HCEC 1CT (cell line): ENCODE measurements at places on chromosomes 7 and 10.
A peak's percentile ranks its signal among the peaks of the same experiment; 100 is the strongest.

DNA sequence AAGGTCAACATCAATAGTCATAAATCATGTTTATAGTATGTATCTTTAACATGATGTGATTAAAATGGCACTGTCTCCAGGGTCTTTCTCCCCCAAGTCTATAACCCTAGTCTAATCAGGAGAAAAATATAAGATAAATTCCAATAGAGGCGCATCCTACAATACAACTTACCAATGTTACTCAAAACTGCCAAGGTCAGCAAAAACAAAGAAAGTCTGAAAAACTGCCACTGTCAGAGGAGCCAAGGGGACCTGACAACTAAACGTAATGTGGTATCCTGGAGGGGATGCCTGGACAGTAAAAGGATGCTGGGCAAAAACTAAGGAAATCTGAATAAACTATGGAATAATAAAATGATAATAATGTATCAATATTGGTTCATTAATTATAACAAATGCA lies 63.9 kb downstream of the TPK1 start:
- no peak for DNase-seq

GRCh38 chr7:44965441-44965903 lies 13.3 kb downstream of the MYO1G start:
- DNase-seq = no peak

DNA sequence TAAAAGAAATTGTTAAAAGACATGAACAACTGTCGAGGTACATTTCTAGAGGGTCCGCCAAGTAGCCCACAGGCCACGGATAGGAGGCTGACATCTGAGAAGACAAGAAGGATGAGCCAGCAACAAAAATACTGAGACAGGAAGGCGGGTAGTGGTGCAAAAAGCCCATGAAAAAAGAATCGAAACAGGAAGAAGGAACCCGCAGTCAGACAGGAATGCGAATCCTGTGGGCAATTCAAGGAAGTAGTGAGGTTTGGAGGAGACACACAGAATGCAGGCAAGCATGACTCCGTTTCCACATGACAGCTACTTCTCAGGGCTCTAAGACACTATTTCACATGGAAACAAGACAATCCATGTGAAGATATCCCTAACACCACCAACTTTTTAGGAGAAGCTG lies 125.2 kb downstream of the DOCK4 start:
- DNase-seq = peak; percentile 6

GRCh38 chr10:93458821-93459257 lies 23.3 kb downstream of the MYOF start:
- peak; percentile 99 for DNase-seq

GRCh38 chr7:15558756-15559155 lies 3.1 kb downstream of the AGMO start:
- DNase-seq = peak; percentile 32

- DNase-seq = peak; percentile 34
Observed at GRCh38 chr10:61993711-61994401, 92.4 kb downstream of the ARID5B start.

- no peak for DNase-seq
Observed at GRCh38 chr10:66788178-66788987, 137.5 kb upstream of the LRRTM3 start.

DNA sequence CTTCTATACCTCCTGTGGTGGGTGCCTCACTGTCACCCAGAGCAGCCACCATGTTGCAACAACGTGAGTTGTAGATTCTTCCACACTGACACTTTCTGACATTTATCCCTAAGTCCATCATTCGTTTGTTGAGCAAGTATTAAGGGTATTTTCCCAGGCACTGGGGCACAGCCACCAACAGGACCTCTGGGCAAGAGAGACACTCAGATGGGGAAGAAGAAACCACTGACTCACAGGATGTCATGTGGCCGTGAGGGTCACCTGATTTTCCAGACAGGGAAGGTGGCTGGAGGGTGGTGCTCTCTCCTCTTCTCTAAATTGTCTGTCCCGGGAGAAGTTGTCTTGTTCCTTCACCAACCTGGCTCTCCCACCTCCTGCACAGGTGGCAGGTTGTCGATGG lies 51.7 kb upstream of the PPIF start:
- no peak for DNase-seq

DNA sequence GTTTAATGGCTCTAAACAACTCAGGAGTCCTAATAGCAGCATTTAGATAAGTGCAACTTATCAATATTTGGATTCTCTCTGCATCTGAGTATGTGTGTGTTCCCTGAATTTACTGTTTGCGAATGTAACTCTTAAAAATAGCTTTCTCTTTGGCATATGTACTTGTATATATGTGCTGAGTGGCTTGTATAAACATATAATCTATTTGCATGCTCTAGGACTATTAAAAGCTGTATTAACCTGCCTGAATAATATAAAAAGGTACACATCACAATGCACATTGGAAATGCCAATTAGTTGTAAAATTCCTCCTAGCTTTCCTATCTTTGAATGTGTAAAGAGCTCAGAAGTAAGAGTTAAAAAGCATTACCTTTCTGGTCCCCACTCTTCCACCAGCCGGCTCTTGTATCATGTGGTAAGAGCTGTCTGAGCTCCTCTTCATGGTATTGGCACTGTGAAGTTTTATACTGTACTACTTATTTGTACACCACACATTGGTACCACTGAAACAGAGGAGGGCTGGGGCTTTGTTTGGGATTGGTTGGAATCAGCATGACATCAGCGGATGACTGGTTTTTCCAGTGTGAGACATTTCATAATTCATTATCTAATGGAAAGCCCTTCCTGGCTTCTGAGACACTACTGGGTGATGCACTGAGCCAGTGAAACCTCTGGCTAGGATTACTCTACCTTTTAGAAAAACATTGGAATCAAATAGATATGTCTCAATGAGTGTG lies at the start of gene INHBA:
Gene INHBA, minus strand, starts transcription at position 456 of the 737 bp plus-strand sequence. CDS start 2,716 bp downstream, outside the sequence.
- DNase-seq = peak; percentile 93

GRCh38 chr10:86962981-86963310 lies 4.5 kb downstream of the SNCG start:
- no peak for DNase-seq

DNA sequence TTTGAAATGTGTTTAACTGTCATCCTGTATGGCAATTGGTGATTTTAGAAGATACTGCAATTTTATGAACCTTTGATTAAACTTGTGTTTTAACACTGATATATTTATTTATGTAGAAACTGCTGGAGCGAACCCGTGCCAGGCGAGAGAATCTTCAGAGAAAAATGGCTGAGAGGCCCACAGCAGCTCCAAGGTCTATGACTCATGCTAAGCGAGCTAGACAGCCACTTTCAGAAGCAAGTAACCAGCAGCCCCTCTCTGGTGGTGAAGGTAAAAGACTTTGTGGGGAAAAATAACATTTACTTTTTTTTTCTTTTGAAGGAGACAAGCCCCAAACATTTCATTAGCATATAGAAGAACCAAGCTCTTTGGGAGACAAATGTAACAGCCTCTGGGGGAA lies 6.5 kb downstream of the ANLN start:
- DNase-seq = no peak

GRCh38 chr10:100759331-100759730 lies 13.9 kb downstream of the PAX2 start:
- DNase-seq = no peak

DNA sequence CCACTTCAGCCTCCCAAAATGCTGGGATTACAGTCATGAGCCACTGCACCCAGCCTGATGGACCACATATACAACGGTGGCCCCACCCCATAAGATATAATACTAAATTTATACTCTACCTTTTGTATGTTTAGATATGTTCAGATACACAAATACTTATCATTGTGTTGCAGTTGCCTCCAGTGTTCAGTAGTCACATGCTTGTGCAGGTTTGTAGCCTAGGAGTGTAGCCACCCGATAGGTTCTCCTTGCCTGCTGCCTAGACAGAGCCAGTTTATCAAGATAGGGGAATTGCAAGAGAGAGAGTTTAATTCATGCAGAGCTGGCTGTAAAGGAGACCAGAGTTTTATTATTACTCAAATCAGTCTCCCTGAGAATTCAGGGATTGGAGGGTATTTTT lies 9.6 kb downstream of the CCL24 start:
- DNase-seq = no peak

- DNase-seq = no peak
Observed at GRCh38 chr7:129550693-129551360, 48.5 kb downstream of the SMKR1 start.

GRCh38 chr7:56538541-56539429 lies 422.6 kb upstream of the NUPR2 start:
- DNase-seq = no peak

- DNase-seq = no peak
Observed at GRCh38 chr7:585873-586272, 66.2 kb upstream of the PDGFA start.
